Kidney (tissue), 22 donors: ENCODE measurements at places on chromosomes 5 and 9. TPM values are rescaled to one million over a fixed set of nuclear protein-coding genes. Genes with fewer than 3 reads are reported as not detected.

GRCh38 chr9:98609646-98610045 is 99.1 kb downstream of the GABBR2 start:
- H3K4me3 ChIP-seq: no peak overlapping the region
- no peaks in the 10 kb centered on the region for H3K36me3 ChIP-seq
- H3K27ac ChIP-seq: no peak overlapping the region

GRCh38 chr5:1498623-1499416 is 24.9 kb downstream of the LPCAT1 start:
- H3K27me3 ChIP-seq: no peaks in the 10 kb centered on the region
- peak overlapping the region; percentile 28 for H3K4me3 ChIP-seq
- H3K27ac ChIP-seq: no peak overlapping the region
- H3K36me3 ChIP-seq: peaks cover 2% of the 10 kb centered on the region

DNA sequence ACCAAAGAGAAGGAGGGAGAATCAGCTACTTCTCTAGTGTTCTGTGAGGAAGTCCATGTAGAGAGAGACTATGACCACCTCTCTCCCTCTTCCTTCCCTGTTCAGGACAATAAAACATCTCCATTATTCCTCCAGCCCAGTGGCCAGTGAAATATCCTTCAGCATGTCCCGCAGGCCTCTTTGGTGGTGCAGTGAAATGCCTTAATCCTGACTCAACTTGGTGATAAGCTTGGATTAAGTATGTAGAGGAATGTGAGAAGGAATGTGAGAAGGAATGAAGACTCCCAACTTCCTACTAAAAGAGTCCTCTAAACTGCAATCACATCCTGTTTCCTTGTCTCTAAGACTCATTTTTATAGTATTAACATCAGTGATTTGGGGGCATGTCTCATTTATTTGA is 167.3 kb downstream of the TRPM3 start:
- no peaks in the 10 kb centered on the region for H3K36me3 ChIP-seq
- no peaks in the 10 kb centered on the region for H3K4me1 ChIP-seq
- H3K4me3 ChIP-seq: no peak overlapping the region
- DNase-seq: peak; percentile 7
- no peaks in the 10 kb centered on the region for H3K27me3 ChIP-seq

DNA sequence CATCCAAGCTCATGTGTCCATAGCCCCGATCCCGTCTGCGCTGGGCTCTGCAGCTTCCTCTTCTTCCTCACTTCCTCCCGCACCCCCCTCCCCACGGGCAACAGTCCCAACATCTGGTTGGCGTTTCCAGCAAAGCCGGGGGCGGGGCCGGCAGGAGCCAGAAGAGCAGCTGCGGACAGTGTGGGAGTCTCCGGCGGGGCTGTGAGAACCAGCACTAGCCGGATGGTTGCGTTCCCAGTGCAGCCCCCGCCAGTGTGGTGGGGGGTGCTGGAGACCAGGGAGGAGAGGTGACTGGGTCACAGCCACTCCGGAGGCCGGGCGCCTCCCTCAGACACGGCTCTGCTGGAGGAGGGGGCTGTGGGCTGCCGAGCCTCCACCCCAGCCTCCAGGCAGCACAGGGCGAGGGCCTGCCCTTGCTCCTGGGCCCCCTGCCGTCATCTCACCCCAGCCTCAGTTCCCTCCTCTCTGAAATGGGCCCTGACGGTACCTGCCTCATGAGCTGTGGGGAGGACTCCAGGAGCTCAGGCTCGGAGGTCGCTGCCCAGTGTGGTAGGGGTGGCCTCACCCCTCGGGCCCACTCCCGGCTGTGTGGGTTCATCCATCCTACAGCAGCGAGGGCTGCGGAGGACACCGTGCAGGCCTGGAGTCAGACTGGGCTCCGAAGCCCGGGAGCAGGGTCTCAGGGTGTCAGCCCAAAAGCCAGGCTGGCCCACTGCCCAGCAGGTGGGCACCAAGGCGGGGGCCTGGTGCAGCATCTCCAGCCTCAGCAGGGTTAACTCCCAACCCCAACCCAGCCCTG is 41.5 kb upstream of the NOTCH1 start:
- H3K27ac ChIP-seq: no peak overlapping the region
- H3K4me3 ChIP-seq: no peak overlapping the region
- no peaks in the 10 kb centered on the region for H3K27me3 ChIP-seq
- no peaks in the 10 kb centered on the region for H3K36me3 ChIP-seq
- peaks cover 39% of the 10 kb centered on the region for H3K4me1 ChIP-seq
- peak; percentile 96 for DNase-seq

The ANKRD33B gene
- polyA plus RNA-seq: 4.8 TPM

The EQTN gene
- polyA plus RNA-seq: not detected

GRCh38 chr5:10301266-10301665 is 6.4 kb downstream of the CMBL start:
- peaks cover 29% of the 10 kb centered on the region for H3K4me1 ChIP-seq
- peak overlapping the region; percentile 18 for H3K27ac ChIP-seq

DNA sequence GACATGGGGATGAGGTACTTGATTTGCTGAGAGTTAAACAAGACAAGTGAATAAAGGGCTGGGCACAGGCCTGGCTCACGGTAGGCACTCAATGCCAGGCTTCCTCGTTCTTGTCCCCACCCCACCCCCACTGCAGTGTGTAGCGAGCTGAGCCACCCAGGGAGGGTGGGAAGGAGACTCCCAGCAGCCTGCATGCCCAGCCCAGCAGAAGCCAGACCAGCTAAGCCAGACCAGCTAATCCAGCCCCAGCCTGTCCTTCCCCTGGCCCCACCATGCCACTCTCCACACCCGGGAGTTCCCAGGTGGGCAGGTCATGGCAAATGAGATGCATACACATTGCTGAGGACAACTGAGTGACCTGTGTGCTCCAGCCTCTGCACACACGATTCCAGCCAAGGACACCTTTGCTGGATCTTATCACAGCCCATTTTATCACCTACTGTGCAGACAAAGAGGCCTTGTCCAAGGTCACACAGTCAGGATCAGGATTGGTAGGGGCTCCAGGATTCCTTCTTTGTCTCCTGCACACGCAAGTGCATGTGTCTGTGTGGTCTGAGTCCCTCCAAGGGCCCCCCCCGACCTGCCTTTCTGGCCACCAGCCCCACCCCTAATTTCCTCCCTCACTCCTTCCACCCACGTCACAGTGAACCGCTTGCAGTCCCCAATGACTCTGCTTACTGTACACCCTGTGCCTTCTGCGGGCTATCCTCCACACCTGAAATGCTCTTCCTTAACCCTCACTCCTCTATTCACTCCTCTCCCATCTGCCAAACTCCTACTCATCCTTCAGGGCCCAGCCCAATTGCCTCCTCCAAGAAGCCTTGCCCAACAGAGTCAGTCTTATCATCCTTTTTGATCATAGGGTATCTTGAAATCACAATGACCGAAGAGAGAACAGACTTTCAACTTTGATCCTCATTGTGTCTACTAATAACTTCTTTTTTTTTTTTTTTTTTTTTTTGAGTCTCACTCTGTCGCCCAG is 26.6 kb downstream of the DUSP1 start:
- peak overlapping the region; percentile 25 for H3K27ac ChIP-seq
- no peak overlapping the region for H3K4me3 ChIP-seq
- H3K36me3 ChIP-seq: no peaks in the 10 kb centered on the region
- no peak for DNase-seq

The MCTP1 gene
- polyA plus RNA-seq: 1.4 TPM

GRCh38 chr5:43643327-43643726 is 40.3 kb downstream of the NNT start:
- no peaks in the 10 kb centered on the region for H3K36me3 ChIP-seq
- H3K27ac ChIP-seq: no peak overlapping the region
- DNase-seq: no peak
- H3K27me3 ChIP-seq: no peaks in the 10 kb centered on the region

The DCTN3 gene
- 175 TPM for polyA plus RNA-seq

DNA sequence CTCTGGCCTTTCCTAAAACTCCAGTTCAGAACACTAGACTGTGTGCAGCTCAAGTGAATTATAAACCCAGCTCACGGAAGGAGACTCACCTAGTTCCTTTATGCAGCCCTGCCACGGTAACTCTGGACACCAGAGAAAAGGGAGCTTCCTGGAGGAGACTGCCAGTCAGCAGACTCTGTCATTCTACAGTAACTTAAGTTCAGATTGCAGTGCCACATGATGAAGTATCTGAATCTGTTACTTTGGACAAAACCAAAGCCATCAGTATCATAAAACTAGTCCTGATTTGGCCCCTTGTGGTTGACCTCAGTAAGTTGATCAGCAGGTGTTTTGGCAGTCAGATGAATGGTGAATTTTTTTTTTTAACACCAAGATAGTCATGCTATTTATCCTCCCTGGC is 2.7 kb downstream of the MTRR start:
- H3K4me1 ChIP-seq: peaks cover 10% of the 10 kb centered on the region
- no peak overlapping the region for H3K4me3 ChIP-seq
- H3K27me3 ChIP-seq: no peaks in the 10 kb centered on the region
- H3K36me3 ChIP-seq: peaks cover 3% of the 10 kb centered on the region
- DNase-seq: no peak
- H3K27ac ChIP-seq: no peak overlapping the region

- no peaks in the 10 kb centered on the region for H3K36me3 ChIP-seq
- H3K27ac ChIP-seq: peak overlapping the region; percentile 33
- H3K4me1 ChIP-seq: peaks cover 6% of the 10 kb centered on the region
- H3K27me3 ChIP-seq: no peaks in the 10 kb centered on the region
- no peak overlapping the region for H3K4me3 ChIP-seq
Measured at GRCh38 chr9:69104830-69105527, 69.1 kb upstream of the TJP2 start.

The GNG10 gene
- 44.8 TPM for polyA plus RNA-seq

The GABRA1 gene
- polyA plus RNA-seq: not detected

DNA sequence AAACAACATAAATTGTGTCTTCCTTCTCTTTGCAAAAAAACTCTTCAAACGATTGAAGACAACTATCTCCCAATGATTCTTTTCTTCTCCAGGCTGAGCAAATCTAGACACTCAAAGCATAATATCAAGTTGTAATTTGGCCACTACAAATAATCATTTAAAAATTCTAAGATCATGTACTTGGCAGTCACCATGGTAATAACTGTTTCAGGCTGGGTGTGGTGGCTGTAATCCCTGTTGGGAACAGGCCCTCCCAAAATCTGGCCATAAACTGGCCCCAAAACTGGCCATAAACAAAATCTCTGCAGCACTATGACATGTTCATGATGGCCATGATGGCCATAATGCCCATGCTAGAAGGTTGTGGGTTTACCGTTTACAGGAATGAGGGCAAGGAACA is 52.0 kb downstream of the PJA2 start:
- no peak overlapping the region for H3K27ac ChIP-seq
- H3K4me3 ChIP-seq: no peak overlapping the region
- DNase-seq: no peak
- no peaks in the 10 kb centered on the region for H3K27me3 ChIP-seq

GRCh38 chr5:55538661-55539060 is 3.9 kb upstream of the PLPP1 start:
- no peaks in the 10 kb centered on the region for H3K27me3 ChIP-seq
- H3K36me3 ChIP-seq: no peaks in the 10 kb centered on the region
- H3K4me3 ChIP-seq: no peak overlapping the region
- H3K27ac ChIP-seq: no peak overlapping the region
- peaks cover 5% of the 10 kb centered on the region for H3K4me1 ChIP-seq
- DNase-seq: no peak

The GZMA gene
- polyA plus RNA-seq: 2.2 TPM

DNA sequence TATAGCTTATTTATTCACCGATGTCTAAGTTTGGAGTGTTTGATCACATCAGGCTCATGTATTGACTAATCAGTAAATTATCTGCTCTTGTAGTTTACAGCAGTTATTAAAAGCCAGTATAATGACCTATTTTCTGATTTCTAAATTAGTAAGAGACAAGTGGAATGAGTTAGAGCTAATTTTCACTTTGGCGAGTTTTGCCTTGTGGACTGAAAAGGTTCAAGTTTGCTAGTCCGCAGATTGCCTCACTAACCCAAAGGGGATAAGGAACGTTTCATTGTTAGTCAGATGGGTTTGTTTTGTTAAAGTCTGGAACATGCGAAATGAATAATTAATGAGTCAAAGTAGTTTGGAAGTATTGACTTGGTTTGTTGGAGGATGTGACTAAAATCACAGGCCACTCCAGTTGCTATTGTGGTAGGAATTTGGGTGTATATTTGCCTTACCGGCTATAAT is 40.1 kb downstream of the SMARCA2 start:
- no peak overlapping the region for H3K4me3 ChIP-seq
- no peaks in the 10 kb centered on the region for H3K27me3 ChIP-seq
- no peak overlapping the region for H3K27ac ChIP-seq
- no peaks in the 10 kb centered on the region for H3K4me1 ChIP-seq
- H3K36me3 ChIP-seq: peaks cover 24% of the 10 kb centered on the region

- no peaks in the 10 kb centered on the region for H3K36me3 ChIP-seq
- no peak overlapping the region for H3K27ac ChIP-seq
- H3K4me3 ChIP-seq: no peak overlapping the region
- no peak for DNase-seq
- no peaks in the 10 kb centered on the region for H3K27me3 ChIP-seq
Measured at GRCh38 chr9:73216100-73216499, 64.4 kb downstream of the ANXA1 start.

The CNTNAP3 gene
- polyA plus RNA-seq: 0.99 TPM

- H3K4me1 ChIP-seq: no peaks in the 10 kb centered on the region
- H3K27me3 ChIP-seq: no peaks in the 10 kb centered on the region
- H3K4me3 ChIP-seq: no peak overlapping the region
- no peak for DNase-seq
- no peak overlapping the region for H3K27ac ChIP-seq
Measured at GRCh38 chr9:133664173-133665050, 28.2 kb downstream of the DBH start.

- no peak overlapping the region for H3K4me3 ChIP-seq
- no peak for DNase-seq
- H3K27me3 ChIP-seq: no peaks in the 10 kb centered on the region
- H3K4me1 ChIP-seq: peaks cover 5% of the 10 kb centered on the region
- H3K27ac ChIP-seq: no peak overlapping the region
- H3K36me3 ChIP-seq: no peaks in the 10 kb centered on the region
Measured at GRCh38 chr9:18441261-18441660, 32.7 kb upstream of the ADAMTSL1 start.
